Calu3 (cell line): ENCODE measurements at places on chromosomes 7 and 10.

GRCh38 chr10:116608686-116609594 is 11.8 kb upstream of the PNLIPRP2 start:
- no peak for DNase-seq

- DNase-seq: no peak
Measured at GRCh38 chr7:79478386-79478785, 24.9 kb upstream of the MAGI2 start.

- DNase-seq: no peak
Measured at GRCh38 chr7:123271231-123271630, 71.5 kb upstream of the SLC13A1 start.

GRCh38 chr7:114155116-114156110 is 236.6 kb upstream of the PPP1R3A start:
- no peak for DNase-seq

GRCh38 chr10:78600740-78601139 is 468.0 kb upstream of the ZMIZ1 start:
- DNase-seq: no peak

DNA sequence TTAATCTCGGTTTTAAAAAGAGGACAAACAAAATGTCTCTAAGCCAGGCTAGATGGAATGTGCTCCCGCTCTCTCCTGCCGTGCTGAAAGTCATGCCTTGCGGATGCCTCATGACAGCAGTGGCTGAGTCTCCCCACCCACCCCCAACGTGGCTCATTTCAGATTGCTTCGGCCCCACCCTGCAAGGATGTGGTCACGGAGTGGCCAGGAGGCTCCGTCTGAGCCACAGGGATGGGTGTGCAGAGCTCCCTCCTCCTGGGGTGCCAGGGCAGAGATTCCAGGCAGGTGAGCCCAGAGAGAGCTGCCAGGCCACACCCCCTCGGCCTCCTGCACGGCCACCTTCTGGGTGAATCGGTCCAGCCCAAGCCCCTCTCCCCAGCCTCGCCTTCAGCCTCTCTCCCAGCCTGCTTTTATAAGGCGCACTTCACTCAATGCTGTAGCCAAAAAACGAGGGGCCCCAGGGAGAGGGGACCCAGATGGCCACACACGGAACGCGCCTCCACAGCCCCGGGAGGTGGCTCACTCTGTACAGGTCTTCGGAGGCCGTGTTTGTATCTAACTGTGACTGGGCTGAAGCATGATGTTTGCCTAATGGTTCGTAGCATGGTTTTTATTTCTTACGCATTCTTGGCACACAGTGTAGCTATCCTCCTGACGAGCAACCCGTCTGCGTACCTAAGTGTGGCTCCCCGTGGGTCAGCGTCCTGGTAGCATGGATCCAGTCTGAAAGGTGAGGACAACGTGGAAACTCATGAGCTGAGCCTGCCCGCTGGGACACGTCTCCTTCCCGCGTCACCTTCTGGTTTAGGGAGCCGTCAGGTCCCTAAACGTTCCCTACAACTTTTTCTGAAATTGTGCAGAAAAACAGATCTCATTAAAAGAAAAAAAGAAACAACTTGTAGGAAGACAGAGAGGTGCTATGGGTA is 413.8 kb upstream of the FOXK1 start:
- DNase-seq: no peak
